ENCODE measurements at places on chromosomes 1 and 21. TPM values are rescaled to one million over a fixed set of nuclear protein-coding genes. Genes with fewer than 3 reads are reported as not detected.

DNA sequence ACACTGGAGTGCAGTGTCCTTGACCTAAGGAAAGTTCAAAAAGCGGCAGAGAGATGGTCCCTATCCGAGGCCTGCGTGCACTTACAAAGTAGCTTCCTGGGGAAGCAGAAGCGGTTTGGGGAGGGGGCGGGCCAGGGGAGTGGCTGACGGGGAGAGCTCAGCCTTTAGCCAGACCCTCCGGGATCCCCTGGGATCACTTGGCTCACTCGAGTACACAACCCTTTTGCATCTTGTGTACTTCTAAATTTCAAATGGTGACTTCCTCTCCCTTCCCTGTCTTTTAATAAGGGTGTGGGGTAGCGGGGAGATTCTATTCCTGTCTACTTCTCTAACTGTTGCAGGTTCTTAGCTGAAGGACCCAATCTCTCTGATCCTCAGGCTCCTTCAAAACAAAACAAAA, 18.1 kb upstream of the SNX27 start:
- no peak for DNase-seq

- no peak for DNase-seq
Measured at GRCh38 chr1:86823821-86824500, 90.0 kb downstream of the SELENOF start.

GRCh38 chr1:223539750-223540149, 125.8 kb downstream of the CAPN8 start:
- DNase-seq = no peak

- DNase-seq = no peak
Measured at GRCh38 chr1:173042806-173043205, 7.9 kb downstream of the TNFSF18 start.

- DNase-seq = no peak
Measured at GRCh38 chr1:44985747-44986359, 542 bp downstream of the EIF2B3 start.

DNA sequence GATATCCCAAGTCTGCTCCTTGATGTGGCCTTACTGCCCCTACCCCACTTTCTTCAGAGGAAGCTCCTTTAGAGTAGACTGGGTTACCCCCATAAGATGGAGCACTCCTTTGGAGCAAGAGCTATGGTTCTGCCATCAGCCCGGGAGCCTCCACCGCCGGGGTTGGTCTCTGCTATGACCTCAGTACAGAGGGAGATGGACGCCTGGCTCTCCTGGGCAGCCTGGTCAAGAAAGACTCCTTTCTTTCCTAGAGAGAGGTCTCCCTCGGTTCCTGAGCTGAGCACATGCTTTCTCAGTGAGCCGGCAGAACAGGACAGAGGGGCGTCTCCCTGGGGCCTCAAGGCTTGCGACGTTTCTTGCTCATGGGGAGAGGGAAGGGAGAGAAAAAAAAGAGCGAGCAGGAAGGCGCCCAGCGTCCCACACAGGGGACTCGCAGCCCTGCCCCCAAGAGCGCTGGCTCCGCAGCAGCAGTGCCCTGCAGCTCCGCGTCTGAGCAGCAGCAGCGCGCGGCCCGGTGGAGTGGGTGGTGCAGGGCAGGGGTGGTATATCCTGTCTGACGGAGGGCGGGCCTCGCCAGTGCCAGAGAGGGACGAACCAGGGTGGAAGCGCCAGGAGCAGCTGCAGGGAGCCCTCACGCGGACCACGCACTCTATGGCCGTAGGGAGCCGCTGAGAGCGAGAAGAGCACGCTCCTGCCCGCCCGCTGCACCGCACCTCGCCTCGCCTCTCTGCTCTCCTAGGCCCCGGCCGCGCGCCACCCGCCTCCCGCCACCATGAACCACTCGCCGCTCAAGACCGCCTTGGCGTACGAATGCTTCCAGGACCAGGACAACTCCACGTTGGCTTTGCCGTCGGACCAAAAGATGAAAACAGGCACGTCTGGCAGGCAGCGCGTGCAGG, at the start of gene PKP1:
TSS of gene PKP1 (plus strand) at position 576 of the 899 bp plus-strand sequence. CDS start at position 773, 197 bp downstream.
- DNase-seq = no peak

- no peak for DNase-seq
Measured at GRCh38 chr21:25518491-25518911, 88.8 kb downstream of the MRPL39 start.

DNA sequence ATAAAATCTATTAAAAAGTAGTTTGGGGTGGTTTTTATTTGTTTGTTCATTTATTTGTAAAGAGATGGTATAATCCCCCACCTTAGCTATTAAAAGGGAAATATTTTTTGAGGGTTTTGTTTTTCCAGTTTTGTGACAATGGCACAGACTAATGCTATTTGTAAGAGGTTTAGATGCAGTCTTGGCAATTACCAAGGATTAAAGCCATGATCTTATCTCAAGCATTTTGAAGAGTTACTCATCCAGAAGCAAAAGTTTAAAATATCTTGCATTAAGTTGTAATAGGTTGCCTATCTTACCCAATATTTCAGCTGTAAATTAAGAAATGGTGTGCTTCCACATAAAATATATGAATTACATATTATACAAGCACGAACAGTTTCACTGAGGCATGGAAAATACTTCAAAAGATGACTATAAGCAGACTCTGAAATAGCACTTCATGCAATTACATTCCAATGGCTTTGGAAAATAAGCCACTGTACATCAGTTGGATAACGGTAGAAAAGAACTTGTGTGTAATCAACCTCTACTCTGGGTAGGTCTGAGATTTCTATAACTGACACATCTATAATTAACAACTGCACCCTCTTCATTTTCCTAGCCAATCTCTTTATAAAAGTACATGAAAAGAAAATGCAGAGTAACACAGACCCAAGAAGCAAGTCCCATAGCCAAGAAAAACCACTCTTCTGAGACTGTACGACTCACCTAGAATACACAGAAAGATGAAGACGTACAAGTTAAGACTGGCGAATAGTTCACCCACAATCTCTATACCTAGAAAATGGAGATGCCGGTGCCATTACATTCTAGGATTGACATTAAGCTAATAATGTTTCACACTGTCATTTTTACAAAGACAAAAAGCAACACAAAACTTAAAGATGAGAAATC, 95.2 kb downstream of the PTPN14 start:
- DNase-seq = no peak

- DNase-seq = no peak
Measured at GRCh38 chr1:240107058-240107684, 15.5 kb downstream of the FMN2 start.

GRCh38 chr1:8136766-8137165, 110.7 kb upstream of the ERRFI1 start:
- DNase-seq = no peak

The SDC3 gene
- 57.1 TPM for total RNA-seq

The HEYL gene
- total RNA-seq = 0.41 TPM

The LY9 gene
- total RNA-seq = not detected

The DIRAS3 gene
- 6.9 TPM for total RNA-seq

The F5 gene
- total RNA-seq = not detected

The SHC1 gene
- total RNA-seq = 6.9 TPM
